Articular chondrocyte of knee joint (primary cell): ENCODE measurements at places on chromosomes 1 and 21. TPM values are rescaled to one million over a fixed set of nuclear protein-coding genes. Genes with fewer than 3 reads are reported as not detected.

Gene UTS2
- 0.11 TPM in 1 of 2 replicates, not detected in the other for total RNA-seq

Gene ESRRG
- under 0.01 TPM in 1 of 2 replicates, not detected in the other for total RNA-seq

Gene FCRL4
- total RNA-seq: not detected in 2 replicates

Gene CD5L
- total RNA-seq: not detected in 2 replicates

Gene ETV3L
- total RNA-seq: not detected in 2 replicates

Gene RGS4
- total RNA-seq: 2.1 and 4.8 TPM in 2 replicates

Gene VWA5B1
- total RNA-seq: not detected in 2 replicates

Gene UBE2U
- total RNA-seq: not detected in 2 replicates

Gene HRNR
- total RNA-seq: not detected in 2 replicates

Gene DYNLT5
- 0.52 and 3.4 TPM in 2 replicates for total RNA-seq

Gene PRDM16
- 10.6 and 10.7 TPM in 2 replicates for total RNA-seq

Gene HSD3B1
- total RNA-seq: not detected in 2 replicates

Gene MPL
- total RNA-seq: not detected in 2 replicates

Gene SLC9C2
- total RNA-seq: under 0.01 TPM in 1 of 2 replicates, not detected in the other

Gene PATJ
- 12.6 and 15.0 TPM in 2 replicates for total RNA-seq

Gene CYP4B1
- total RNA-seq: not detected in 2 replicates

Gene SPRR2G
- not detected in 2 replicates for total RNA-seq

Gene MROH9
- total RNA-seq: 0.22 and 0.26 TPM in 2 replicates

Gene GNB1
- total RNA-seq: 90.7 and 91.3 TPM in 2 replicates

Gene NHLH1
- under 0.01 TPM in 2 replicates for total RNA-seq

Gene TNFRSF18
- total RNA-seq: 0.32 and 0.39 TPM in 2 replicates

Gene SLC50A1
- total RNA-seq: 37.9 and 46.4 TPM in 2 replicates

Gene FCRL6
- not detected in 2 replicates for total RNA-seq

Gene MRPL37
- total RNA-seq: 90.6 and 91.2 TPM in 2 replicates

Gene IFNLR1
- 0.13 and 0.22 TPM in 2 replicates for total RNA-seq

Gene TSTD1
- 5.6 and 6.1 TPM in 2 replicates for total RNA-seq

Gene CTXND2
- not detected in 2 replicates for total RNA-seq

Gene LORICRIN
- total RNA-seq: not detected in 2 replicates

Gene RNF186
- not detected in 2 replicates for total RNA-seq

Gene HEYL
- total RNA-seq: under 0.01 TPM in 1 of 2 replicates, not detected in the other

Gene LCE1F
- total RNA-seq: not detected in 2 replicates

Gene TRIM17
- total RNA-seq: 0.13 TPM in 1 of 2 replicates, not detected in the other

Gene SPRR1B
- not detected in 2 replicates for total RNA-seq

Gene ELK4
- total RNA-seq: 37.9 and 41.4 TPM in 2 replicates

Gene CD247
- total RNA-seq: not detected in 2 replicates

Gene CEP85
- total RNA-seq: 10.8 and 11.9 TPM in 2 replicates

Gene NPHS2
- not detected in 2 replicates for total RNA-seq

Gene RBP7
- total RNA-seq: 0.39 TPM in 1 of 2 replicates, not detected in the other

Gene CFAP45
- total RNA-seq: 0.65 and 1.1 TPM in 2 replicates

Gene NKAIN1
- total RNA-seq: 0.32 and 0.39 TPM in 2 replicates

Gene ACTN2
- not detected in 2 replicates for total RNA-seq

Gene NBPF6
- not detected in 2 replicates for total RNA-seq

Gene AIRE
- not detected in 2 replicates for total RNA-seq
